ENCODE measurements at places on chromosomes 1 and 21.

DNA sequence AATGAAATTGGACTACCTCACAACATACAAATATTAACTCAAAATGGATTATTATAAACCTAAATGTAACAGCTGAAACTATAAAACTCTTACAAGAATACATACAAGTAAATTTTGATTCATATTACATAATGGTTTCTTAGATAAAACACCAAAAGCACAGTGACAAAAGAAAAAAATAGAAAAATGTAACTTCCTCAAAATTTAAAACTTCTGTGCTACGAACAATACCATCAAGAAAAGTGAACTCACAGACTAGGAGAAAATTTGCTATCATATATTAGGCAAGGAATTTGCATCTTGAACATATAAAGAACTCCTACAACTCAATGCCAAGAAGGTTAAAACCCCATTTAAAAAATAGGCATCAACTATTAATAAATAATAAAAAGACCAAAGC is 31.2 kb downstream of the ANGPTL3 start:
- DNase-seq: no peak

DNA sequence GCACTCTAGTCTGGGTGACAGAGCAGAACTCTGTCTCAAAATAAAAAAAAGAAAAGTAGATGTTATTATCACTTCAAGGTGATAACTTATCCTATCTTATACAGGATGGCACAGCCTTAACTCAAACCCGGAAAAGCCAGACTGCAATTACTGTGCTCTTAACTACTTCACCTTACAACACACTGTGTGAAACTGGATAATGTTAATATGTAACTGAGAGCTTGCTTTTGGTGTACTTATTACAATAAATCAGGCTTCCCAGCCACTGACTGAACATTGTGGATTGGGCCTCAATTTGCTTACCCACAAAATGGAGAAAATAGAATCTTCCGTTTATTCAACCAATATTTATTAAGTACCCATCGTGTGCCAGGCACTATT is 1.4 kb downstream of the ORC1 start:
- no peak for DNase-seq

- no peak for DNase-seq
Measured at GRCh38 chr1:64471218-64472039, 1.5 kb downstream of the CACHD1 start.

GRCh38 chr1:248710305-248710900 is 7.8 kb upstream of the OR14I1 start:
- no peak for DNase-seq

DNA sequence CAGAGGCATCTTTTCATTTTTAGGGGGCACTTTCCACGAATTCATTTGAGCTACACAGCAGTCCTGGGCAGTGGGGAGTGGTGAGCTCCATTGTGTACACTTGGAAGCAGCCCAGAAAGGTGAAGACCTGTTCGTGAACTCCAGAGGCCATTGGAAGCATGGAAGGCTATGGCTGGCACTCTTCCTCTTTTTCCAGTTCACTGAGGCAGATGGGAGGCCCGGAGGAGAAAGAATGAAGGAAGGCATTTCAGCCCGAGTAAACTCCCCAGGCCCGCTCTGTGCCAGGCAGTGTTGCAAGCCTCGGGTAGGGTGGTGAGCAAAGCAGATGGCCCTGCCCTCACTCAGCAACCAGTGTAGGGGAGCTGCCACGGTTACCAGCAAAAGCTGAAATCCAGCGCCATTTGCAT is 673 bp upstream of the DHCR24 start:
- no peak for DNase-seq

GRCh38 chr21:36727866-36728265 is 29.0 kb downstream of the SIM2 start:
- no peak for DNase-seq

DNA sequence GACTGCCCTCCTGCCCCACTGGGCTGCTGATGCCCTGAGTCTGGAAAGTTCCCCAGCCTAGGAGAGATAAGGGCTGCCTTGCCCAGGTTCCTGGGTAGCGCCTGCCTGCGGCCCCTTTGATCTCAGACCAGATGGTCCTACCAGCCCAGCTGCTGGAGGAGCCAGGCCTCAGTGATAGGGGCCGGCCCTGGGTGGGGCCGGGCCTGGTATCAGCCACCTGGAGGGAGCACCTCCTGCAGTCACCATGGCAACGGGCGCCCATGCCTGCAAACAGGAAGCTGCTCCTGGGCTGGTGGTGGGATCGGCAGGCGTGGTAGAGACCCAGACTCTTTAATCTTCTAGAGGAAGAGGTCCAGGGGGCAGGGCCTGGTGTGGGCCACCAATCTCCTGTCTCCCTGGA is 119.7 kb upstream of the WNT4 start:
- DNase-seq: no peak

GRCh38 chr1:27594564-27595510 is 9.1 kb downstream of the AHDC1 start:
- DNase-seq: no peak

All from GM04503 (cell line).